ENCODE measurements at places on chromosomes 11 and 22.
A peak's percentile ranks its signal among the peaks of the same experiment; 100 is the strongest.

- no peak for DNase-seq
These were observed 62.6 kb downstream of the KIAA1671 start for GRCh38 chr22:25014896-25015755.

- DNase-seq: peak; percentile 47
These were observed 61.4 kb downstream of the LIF start for GRCh38 chr22:30185129-30185528.

- no peak for DNase-seq
These were observed 381.6 kb upstream of the CADM1 start for GRCh38 chr11:115885535-115886421.

GRCh38 chr11:17012712-17013547 is 1.3 kb downstream of the PLEKHA7 start:
- DNase-seq: peak; percentile 26

- peak; percentile 58 for DNase-seq
These were observed 79.9 kb upstream of the PRR5 start for GRCh38 chr22:44622147-44622427.

DNA sequence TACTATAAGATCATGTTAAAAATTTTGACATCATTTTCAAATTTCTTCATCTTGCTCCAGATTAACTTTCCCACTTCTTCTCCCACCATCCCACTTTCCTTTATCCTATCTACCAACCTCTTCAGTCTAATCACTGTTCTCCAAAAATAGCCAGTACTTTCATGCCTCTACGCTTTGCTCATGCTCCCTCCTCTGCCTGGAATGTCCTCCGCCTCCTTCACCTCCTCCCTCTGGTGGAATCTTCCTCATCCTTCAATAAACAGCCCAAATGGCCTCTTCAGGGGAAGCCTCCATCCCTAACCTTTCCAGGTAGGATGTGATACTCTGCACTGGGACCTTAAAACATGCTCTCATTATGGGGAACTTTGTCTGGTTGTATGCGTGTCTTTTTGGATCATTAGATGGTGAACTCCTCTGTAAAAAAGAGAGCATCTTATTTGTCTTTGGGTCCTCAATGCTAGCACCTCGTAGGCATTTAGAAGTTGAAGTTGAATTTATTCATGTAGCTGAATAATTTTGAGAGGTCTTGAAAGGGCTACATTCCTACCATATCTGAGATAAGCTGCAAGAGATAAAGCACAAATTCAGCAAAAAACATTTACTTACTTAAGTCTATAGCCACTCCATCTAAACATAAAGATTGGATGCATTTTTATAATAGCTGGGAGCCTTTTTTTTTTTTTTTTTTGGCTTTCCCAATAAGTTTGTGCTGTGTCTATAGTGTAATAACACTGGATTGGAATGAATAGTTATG is 8.0 kb upstream of the CSRP3 start:
- DNase-seq: no peak

DNA sequence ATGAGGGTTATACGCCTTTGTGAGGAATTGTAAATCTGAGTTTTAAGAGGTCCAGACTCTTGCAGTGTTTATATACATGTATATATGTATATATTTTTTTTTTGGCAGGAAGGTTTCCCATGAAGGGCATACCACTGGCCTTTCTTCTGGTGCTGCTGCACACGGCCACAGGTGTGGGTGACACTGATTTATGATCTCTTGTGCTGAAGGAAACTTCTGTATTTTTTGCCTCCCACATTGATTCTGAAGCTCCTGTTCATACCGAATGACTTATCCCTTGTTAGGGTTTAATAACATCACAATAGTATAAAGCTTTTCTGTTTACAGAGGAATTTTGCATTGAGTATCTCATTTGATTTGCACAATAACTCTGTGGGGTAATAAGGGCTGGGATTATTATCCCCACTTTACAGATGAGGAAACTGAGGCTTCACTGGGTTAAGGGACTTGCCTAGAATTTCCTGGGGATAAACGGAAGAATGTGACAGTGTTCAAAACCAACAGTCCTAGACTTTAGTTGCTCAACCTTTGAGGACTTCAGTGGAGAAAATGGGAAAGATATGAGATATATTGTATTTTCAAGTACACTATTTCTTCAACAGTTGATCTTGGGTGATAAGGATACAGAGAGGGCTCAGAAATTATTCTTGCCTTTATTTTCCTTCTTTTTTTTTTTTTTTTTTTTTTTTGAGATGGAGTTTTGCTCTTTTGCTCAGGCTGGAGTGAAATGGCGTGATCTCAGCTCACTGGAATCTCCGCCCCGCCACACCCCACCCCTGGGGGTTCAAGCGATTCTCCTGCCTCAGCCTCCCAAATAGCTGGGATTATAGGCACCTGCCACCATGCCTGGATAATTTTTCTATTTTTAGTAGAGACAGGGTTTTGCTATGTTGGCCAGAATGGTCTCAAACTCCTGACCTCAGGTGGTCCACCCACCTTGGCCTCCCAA is 70.1 kb downstream of the MICAL2 start:
- no peak for DNase-seq

- no peak for DNase-seq
These were observed 4.7 kb downstream of the SYT7 start for GRCh38 chr11:61575886-61576861.

DNA sequence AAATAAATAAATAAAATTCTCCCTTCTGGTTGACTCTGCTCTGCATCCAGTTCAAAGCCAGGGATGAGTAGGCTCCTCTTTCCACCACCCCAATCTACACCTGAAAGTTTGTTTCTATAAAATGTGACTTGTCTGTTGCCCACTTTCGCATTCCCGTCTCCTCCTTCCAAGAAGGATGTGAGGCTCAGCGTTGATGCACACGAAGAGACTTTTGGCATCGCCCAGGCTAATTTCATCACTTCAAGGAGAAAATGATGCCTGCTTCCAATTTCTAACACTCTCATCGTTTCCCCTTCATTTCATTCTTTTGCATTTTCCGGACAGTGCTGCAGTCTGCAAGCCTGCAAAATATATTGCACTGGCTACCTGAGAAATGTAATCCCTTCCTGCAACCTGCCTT is 3.9 kb downstream of the MPPED1 start:
- no peak for DNase-seq

GRCh38 chr11:4181782-4182721 is 87.5 kb downstream of the RRM1 start:
- peak; percentile 73 for DNase-seq

Measured in activated CD4-positive, alpha-beta T cell treated with anti-CD3 and anti-CD28 coated beads for 36 hours (primary cell).